ENCODE measurements at places on chromosomes 13 and 19.

GRCh38 chr13:49308097-49308875 lies 60.6 kb downstream of the CDADC1 start:
- no peak for DNase-seq

DNA sequence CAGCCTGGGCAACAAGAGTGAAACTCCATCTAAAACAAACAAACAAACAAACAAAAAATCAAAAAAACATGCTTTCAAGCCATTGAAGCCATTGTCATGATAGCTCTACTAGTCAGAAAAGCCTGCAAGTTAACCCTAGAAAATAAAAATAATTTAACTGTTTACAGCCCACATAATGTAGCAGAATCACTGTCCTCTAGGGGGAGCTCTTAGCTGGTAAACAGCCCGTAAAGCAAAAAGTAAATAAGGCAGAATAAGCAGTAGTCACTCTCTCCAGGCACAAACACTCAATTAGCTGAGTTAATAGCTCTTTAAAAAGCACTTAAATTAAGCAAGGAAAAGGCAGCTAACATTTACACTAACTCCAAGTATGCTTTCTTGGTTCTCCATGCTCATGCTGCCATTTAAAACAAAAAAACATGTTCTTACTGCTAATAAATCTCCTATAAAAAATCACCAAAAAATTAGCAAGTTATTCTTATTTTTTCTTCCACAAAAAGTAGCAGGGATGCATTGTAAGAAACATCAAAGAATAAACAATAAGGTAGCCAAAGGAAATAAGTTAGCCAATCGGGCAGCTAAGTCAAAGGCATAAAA lies 11.3 kb downstream of the LILRB4 start:
- peak; percentile 72 for DNase-seq

DNA sequence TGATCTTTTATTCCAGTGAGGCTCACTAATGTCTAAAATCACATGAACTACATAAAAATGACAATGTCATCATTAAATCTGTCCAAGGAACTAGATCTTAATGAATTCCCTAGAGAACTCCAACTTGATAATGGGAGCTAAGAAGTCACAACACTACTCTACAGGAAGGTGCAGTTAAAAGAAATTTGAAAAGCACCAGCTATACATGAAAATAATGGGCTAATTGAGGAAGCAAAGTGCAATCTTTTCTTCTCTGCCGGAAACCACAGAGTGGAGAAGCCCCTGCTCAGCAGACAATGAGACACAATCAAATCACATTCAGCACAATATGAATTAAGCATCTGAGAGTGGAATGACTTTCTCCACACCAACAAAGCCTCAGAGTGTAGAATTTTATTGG lies 261.7 kb downstream of the LHFPL6 start:
- no peak for DNase-seq

- DNase-seq, result no peak
These were observed 15.8 kb downstream of the TECR start for GRCh38 chr19:14544977-14545715.

GRCh38 chr13:85631801-85632200 lies 167.4 kb downstream of the SLITRK6 start:
- no peak for DNase-seq

GRCh38 chr19:45939792-45940514 lies 25.4 kb upstream of the NANOS2 start:
- no peak for DNase-seq

- DNase-seq, result peak; percentile 82
These were observed 215.2 kb downstream of the NBEA start for GRCh38 chr13:35157143-35157755.

DNA sequence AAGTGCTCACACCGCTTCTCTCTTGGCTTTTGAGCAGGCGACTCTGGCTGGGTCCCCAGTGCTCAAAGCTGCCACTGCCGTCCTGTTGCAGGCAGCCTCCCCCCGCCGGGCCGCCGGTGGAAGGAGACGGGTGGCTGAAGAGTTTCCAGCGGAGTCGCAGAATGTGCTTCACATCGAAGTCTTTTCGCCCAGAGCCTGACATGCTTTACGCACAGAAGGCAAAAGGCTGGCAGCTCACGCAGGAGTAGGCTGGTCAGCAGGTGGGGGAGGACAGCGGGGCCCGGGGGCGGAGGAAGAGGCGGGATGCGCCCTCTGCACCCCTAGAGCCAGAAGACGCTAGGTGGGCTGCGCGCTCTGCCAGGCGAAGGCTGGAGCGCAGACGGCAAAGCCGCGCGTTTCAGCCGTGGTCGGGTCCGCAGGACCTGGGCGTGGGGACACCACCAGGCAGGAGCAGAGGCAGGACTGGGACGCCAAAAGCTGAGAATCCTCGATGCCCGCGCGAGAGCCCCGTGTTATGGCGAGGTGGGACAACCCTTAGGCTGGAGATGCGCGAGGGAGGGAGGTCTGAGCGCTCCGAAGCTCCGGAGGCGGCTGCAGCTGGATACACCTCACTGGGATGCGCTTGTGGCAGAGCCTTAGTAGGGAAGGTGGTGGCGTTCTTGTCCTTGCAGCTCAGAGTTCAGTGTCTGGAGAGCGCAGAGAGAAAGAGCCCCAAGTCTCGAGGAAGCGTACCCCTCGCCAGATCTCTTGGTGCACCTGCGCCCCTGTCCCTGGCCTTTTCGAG lies at the start of gene ATXN8OS:
Gene ATXN8OS, plus strand, starts transcription at position 329 of the 784 bp plus-strand sequence.
- no peak for DNase-seq

GRCh38 chr13:91145571-91146205 lies 201.8 kb upstream of the MIR17HG start:
- DNase-seq, result no peak

- DNase-seq, result no peak
These were observed 216.3 kb upstream of the ZNF507 start for GRCh38 chr19:32129141-32129540.

DNA sequence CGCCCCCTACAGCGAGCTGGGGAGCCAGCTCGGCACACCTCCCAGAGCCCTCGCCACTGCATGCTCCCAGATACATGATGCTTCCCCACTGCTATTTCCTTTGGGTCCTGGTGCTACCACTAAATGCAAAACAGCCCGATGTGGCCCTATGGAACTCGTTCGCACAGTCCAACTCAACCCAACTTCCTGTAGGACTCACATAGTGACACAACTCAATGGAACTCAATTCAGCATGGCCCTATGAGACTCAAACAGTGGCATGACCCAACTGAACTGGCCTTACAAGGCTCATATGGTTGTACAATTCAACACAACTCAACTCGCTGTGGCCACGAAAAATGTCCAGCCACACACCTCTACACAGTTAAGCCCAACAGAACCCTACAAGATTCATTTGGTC lies 3.5 kb downstream of the KCNA7 start:
- DNase-seq, result no peak

Data from Karpas-422 (cell line).